ENCODE measurements at places on chromosomes 7 and 10.

DNA sequence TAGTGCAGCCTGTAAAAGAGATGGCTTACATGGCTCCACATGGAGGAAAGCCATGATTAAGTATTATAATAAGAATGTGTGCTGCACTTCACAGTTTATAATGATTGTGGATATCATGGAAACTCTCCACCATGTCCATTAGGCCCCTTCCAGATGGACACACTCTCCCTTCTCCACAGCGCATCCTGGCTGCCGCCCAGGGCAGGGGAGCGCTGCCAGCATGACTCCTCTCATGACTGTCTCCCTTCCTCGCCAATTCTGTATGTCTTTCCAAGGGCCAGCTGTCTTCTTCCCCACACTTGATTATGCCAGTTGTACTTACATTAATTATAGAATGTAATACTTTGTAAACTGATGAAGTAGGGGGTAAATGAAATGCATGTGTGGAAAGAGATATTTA, 259.3 kb upstream of the TMEM72 start:
- no peak for DNase-seq

GRCh38 chr7:147721962-147722830, 868.4 kb upstream of the C7orf33 start:
- no peak for DNase-seq

DNA sequence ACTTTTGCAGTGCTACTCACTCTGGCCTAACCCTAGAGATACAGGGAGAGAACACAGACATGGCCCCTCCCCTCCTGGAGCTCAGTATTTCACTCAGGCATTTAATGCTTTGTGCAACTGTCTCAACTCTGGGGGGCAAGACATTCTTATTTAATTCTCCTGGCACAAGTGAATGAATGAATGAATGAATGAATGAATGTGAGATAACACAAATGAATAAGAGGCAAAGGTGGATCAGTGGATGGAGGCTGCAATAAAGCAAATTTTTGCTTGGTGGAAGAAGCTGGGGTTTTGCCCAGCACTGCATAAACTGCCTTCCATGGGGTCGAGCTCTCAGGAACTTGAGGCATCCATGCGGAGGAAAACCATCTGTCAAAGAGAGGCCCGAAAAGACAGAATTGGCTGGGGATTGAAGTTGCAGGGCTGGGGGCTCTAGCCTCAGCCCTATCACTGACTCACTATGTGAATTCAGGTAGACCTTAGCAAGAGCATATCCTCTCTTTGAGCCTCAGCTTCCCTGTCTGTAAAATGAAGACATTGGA, 441.4 kb upstream of the ZMIZ1 start:
- DNase-seq: no peak

- DNase-seq: no peak
Observed at GRCh38 chr7:139051655-139052054, 15.8 kb upstream of the ZC3HAV1L start.

DNA sequence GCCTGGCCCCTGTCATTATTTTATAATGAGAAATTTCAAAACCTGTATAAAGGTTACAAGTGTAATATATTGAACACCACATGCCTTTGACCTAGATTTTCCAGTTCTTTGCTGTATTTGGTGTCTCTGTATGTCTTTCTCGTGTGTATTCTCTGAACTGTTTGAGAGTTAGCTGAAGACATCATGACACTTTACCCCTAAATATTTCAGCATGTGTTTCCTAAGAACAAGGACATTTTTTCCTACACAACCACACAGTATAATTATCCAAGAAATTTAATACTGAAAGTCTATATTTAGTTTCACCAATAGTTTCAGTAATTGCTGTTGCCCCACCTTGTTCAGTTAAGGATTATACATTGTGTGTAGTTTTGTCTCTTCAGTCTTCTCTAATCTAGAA, 14.8 kb downstream of the ZRANB1 start:
- DNase-seq: no peak

DNA sequence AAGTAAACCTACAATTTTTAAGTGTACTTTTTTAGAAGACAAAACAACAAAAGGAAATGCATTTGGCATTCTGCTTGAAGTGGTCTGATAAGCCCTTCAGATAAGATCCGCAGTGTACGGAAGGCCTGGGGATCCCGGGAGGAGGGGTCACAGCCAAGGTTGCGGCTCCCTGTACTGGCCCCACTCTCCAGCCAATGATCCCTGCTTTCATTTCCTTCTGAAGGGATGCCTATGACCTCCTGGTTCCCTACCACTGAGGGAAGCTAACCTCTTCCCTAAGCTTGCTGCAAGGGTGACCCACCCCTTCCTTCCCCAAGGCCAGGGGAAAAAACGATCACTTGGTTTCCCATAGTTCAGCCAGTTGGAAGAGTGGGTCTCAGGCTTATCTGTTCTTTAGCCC, 5.3 kb downstream of the DENND2A start:
- no peak for DNase-seq

Measured in activated CD8-positive, alpha-beta T cell treated with anti-CD3 and anti-CD28 coated beads for 36 hours (primary cell).